Activated CD8-positive, alpha-beta memory T cell treated with anti-CD3 and anti-CD28 coated beads for 4 hours (primary cell): ENCODE measurements at places on chromosomes 11 and 22.

- no peak for DNase-seq
These were observed 1.1 kb downstream of the SEPTIN5 start for GRCh38 chr22:19715188-19715930.

DNA sequence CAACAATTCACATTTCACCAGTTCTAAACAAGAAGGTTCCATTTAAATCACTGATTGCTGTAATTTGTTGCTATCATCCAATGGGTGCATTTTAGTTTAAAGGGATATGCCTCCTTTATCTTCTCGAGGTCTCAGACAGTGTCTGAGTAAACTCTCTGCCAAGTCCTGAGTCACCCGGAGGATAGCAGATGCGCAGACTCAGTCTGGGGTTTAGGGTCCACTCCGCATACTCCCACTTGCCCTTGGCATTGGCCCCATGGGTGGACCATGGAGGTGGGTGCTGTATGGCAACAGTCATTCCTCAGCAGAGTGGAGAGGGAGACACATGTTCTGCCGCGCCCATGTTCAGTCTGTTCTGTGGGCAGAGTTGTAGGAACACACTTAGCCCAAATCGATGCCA lies 65.4 kb upstream of the CRTAM start:
- DNase-seq, result no peak

GRCh38 chr22:42623301-42623751 lies 8.6 kb upstream of the POLDIP3 start:
- no peak for DNase-seq

- DNase-seq, result no peak
These were observed 122.2 kb upstream of the SYN3 start for GRCh38 chr22:33180356-33180755.

DNA sequence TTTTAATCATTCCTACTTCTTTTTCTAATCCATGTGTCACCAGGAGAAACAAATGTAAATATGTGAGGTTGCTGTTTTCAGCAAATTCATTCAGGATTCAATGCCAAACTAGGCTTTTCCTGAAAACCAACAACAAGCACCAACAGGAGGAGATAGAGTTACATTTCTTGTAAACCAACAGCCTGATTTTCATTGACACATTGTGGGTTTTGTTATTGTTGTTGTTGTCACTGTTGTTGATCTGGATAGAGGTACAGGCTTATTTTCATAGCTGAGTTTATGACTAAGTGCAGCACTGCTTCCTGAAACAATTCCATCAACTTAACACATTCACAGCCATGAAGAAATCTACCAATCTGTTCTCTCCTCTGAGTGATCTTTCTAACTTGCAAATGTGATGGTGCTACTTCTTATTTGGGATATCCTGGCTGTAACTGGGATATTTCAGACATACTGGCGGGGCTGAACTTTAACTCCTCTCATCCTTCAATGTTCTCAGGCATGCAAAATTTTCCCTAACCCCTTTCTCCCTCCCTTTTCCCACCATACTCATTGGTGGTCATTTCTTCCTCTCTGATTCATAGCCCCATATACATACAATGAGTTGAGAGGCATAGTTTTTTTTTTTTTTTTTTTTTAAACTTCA lies 65.5 kb downstream of the ME3 start:
- DNase-seq, result no peak

DNA sequence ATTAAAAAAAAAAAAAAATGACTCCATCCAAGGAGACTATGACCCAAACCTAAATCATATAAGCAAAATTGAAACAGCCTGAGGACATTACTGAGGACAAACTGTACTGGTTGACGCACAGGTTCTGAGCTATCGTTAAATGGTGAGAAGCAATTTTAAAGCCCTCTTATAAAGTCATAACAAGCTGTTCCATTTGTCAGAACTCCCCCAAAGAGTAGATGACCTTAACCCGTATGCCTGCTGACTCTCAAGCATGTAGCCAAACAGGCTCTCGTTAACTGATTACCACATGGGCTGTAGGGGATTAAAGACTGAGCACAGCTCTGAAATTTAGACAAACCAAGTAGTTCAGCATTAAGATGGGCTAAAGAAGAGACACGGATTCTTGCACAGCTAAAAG lies 2.2 kb downstream of the CRYAB start:
- DNase-seq, result no peak

DNA sequence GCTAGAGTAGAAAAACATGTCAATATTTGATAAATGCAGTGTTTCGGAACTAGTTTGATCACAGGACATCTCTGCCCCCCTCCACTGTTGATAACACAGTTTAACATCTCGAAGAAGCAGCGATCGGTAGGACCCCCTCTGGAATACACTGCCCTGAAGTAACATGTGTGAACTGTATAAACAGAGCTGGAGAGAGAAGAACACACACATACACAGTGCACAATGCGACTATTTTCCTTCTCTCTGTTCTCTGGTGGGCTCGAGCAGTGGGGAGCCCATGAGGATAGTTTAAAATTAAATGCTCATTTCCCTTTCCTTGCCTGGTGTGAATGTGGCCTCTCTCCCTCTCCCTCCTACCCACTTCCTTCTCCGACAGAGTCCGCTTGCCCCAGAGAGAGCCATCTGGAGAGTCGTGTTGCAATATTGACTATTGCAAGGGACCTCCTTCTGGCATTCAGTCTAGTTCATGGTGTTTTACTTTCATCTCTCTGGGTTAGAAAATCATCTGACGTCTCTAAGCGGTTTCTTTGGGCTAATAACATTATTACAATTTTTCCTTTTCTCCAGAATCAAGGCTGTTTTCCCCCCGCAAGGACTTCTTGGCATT lies 51.6 kb upstream of the BARX2 start:
- no peak for DNase-seq

- no peak for DNase-seq
These were observed 3.3 kb upstream of the BEST1 start for GRCh38 chr11:61946894-61947293.

DNA sequence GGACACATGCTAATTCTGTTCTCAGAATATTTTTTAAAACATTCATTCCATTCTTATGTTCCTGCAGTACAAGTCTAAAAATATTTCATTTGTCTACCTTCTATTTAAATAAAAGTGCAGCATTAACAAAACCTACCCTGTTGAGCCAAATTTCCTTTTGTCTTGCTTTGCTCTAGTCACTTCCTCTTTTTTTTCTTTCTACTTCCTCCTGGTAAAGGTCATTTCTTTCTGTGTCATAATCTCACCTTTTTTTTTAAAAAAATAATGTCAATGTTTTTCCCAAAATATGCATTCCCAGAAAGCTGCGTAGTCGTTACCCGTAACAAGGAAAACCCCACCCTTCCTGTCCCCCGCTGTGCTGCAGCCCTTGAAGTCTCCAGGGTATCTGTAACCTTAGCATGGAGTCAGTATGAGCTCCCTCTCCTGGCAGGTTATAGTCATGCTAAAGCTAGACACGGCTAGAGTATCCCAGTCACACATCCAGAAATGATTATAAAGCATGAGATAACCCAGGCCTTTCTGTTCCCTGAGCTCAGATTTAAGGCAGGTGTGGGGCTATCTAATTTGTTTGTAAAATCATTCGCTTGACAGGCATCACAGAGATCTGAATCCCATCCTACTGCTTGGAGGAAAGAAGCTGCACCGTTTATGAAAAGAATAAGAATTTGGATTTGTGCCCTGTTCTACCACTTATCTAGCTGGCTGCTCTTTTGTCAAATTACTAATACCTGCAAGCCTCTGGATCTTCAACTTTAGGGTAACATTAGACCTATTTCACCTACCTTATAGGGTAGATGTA lies 51.1 kb upstream of the EED start:
- peak; percentile 29 for DNase-seq

DNA sequence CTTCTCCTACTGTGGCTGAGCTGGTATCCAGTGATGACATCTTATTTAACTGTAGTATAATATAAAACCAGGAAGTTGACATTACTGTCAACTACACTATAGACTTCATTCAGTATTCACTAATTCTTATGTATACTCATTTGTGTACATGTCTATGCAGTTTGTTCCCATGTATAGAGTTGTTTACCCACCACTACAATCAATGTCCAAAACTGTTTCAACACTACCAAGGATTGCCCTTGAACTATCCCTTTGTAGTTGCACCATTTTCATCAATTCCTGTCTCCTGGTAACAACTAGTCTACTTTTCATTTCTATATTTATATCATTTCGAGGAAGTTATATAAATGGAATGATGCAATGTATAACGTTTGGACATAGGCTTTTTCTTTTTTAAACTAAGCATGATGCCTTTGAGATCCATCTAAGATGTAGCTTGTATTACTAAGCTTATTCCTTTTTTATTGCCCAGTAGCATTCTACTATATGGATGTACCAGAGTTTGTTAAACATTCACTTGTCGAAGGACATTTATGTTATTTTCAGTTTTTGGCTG lies 39.2 kb downstream of the TMEM135 start:
- no peak for DNase-seq

- DNase-seq, result no peak
These were observed 255.7 kb downstream of the CTTN start for GRCh38 chr11:70654016-70654415.

DNA sequence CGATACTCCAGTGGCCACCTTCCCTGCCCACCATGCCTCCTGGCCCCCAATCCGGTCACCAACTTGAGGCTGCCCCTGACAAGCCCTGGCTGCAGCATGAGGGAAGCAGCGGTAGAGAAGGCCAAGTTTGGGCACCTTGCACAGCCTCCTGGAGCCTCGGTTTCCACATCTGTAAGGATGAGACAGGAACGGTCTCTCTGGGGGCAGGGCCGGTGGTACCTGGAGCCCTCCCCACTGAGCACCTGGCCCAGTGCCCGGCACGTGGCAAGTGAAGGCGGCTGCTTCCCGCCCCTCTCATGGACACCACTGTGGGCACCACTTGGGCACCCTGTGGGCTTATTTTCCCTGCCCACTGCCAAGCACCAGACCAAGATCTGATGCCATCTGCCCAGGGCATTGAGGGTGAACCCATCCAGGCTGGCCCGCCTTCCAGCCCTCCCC lies 77.8 kb downstream of the CDKN1C start:
- no peak for DNase-seq

DNA sequence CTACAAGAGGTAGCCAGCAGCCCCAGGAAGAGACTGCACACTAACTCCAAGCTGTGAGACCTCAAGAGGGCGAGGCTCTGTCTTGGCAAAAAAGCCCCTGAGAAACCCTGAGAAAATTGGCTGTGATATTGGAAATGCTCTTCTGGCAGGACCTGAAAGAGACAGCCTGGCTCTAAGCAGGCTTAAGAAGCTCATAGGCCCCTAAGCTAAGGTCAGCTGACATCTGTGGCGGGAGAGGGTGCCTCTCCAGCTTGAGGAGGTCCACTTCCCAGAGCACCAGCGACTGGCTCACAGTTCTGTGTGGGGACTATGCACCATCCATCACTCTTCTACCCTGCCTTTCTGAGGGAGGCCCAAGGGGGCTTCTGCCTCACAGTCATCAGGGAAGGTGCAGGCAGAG lies 12.4 kb downstream of the PLEKHA7 start:
- no peak for DNase-seq

DNA sequence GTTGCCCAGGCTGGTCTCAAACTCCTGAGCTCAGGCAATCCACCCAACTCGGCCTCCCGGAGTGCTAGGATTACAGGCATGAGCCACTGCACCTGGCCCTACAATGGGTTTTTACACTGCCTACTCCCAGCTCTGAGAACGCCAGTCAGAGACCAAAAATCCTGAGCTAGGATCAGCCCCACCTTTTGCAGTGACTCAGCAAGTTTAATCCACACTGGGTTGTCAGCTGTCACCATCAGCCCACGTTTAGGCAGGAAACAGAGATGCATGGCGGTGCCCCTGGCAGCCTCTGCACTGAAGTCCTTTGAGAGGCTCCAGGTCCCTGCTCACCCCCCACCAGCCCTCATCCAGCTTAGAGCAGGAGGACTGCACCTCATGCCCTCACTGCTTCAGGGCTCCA lies 117.6 kb downstream of the ARHGAP8 start:
- no peak for DNase-seq

GRCh38 chr11:12113294-12113693 lies 2.9 kb downstream of the MICAL2 start:
- no peak for DNase-seq

GRCh38 chr11:127632546-127632945 lies 632.0 kb upstream of the KIRREL3 start:
- DNase-seq, result no peak

- no peak for DNase-seq
These were observed 75.3 kb downstream of the CD44 start for GRCh38 chr11:35214226-35214770.

- no peak for DNase-seq
These were observed 61.4 kb downstream of the C11orf58 start for GRCh38 chr11:16799890-16800289.

- no peak for DNase-seq
These were observed at the start of gene BACE1 for GRCh38 chr11:117316197-117316961. Gene BACE1 (minus strand): TSS chr11:117316256. CDS start chr11:117315795, 461 bp downstream.

DNA sequence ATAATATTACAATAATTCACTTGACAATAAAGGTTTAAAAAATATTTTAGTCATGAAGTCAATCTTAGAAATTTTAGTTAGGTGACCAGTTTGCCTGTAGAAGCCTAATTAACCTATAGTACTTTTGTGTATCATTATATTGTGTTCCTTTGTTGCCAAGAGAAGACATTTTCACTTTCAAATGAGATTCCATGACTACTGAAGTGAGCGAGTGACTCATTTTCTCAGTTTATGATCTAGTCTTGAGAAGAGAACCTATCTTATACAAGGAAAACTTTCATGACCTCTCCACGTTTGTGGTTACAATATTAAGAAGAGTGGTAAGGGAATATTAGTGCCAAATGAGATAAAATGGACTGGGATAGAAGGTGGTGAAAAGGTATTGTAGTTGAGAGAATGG lies 423.9 kb upstream of the CHORDC1 start:
- DNase-seq, result no peak

- no peak for DNase-seq
These were observed 125.7 kb downstream of the PKNOX2 start for GRCh38 chr11:125290263-125290662.

DNA sequence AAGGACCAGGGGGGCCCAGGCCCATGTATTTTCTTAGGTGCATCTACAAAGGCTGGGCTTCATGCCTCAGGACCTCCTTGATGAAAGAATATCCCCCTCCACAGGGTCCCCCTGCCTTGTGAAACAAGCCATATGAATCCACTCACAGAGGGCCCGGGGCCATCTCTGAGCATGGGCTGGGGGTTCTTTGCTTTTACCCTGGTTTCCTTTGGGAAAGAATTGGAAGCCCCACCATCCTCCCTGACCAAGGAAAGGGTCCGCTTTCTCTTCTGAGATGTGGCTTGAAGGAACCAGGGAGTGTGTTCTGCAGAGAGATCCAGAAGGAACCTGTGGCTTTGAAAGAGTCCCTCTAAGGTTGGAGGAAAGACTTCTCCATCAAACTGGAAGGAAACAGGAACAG lies 9.2 kb upstream of the ANO1 start:
- DNase-seq, result no peak

GRCh38 chr11:118572981-118573550 lies 857 bp downstream of the ARCN1 start:
- no peak for DNase-seq
